ENCODE measurements at places on chromosomes 5 and 9.

GRCh38 chr5:173291722-173292658 lies 36.2 kb downstream of the STC2 start:
- no peak overlapping the region for H3K4me3 ChIP-seq
- peak; percentile 85 for DNase-seq
- no peaks in the 10 kb centered on the region for H3K36me3 ChIP-seq
- peaks cover 15% of the 10 kb centered on the region for H3K4me1 ChIP-seq
- H3K27me3 ChIP-seq, result peaks cover 24% of the 10 kb centered on the region
- H3K27ac ChIP-seq, result peak overlapping the region; percentile 33

GRCh38 chr9:137136261-137136880 lies 2.6 kb upstream of the GRIN1 start:
- peaks cover 49% of the 10 kb centered on the region for H3K27me3 ChIP-seq
- no peaks in the 10 kb centered on the region for H3K36me3 ChIP-seq

- H3K36me3 ChIP-seq, result no peaks in the 10 kb centered on the region
- no peaks in the 10 kb centered on the region for H3K4me1 ChIP-seq
- DNase-seq, result no peak
- no peak overlapping the region for H3K4me3 ChIP-seq
- no peak overlapping the region for H3K27ac ChIP-seq
Observed at GRCh38 chr9:101791938-101792337, 53.5 kb upstream of the GRIN3A start.

DNA sequence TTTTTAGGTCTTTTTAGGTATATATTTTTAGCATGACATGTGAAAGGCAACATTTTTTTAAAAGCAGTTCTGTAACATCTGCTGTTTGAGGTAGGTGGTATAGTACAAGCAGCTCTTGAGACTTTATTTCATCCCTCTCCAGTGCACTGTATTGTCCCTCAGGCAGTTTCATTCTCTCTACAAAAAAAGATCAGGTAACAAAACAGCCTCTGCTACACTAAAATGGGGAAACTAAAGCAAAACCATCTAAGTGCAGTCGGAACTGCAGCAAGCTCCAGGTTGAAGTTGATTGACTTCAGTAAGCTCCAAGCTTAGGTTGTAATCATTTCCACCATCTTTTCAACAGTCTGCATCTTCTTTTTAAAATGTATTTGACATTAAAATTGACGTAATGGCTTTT lies 195.6 kb downstream of the DEPDC1B start:
- H3K4me1 ChIP-seq, result no peaks in the 10 kb centered on the region
- no peak overlapping the region for H3K27ac ChIP-seq
- no peaks in the 10 kb centered on the region for H3K36me3 ChIP-seq
- H3K4me3 ChIP-seq, result no peak overlapping the region
- H3K27me3 ChIP-seq, result no peaks in the 10 kb centered on the region

DNA sequence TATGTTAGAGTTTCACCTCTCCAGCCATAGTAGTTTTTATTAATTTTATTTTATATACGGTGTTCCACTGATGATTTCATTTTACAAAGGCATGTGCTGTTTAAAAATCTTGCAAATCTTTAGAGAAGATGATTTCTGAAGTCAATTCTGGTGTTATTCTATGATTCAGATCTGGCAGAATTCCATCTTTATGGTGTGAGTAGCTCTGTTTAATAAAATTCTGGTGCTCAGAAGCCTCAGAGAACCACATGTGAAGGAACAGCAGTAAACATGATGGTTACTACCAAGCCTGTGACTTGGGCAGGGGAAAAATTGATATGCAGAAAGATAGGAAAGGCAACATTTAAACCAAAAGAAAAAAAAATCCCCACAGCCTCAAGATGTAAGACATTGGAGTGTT lies 299.7 kb downstream of the NPR3 start:
- H3K36me3 ChIP-seq, result no peaks in the 10 kb centered on the region
- H3K27ac ChIP-seq, result no peak overlapping the region
- DNase-seq, result no peak
- no peak overlapping the region for H3K4me3 ChIP-seq
- H3K27me3 ChIP-seq, result no peaks in the 10 kb centered on the region
- H3K4me1 ChIP-seq, result peaks cover 3% of the 10 kb centered on the region

DNA sequence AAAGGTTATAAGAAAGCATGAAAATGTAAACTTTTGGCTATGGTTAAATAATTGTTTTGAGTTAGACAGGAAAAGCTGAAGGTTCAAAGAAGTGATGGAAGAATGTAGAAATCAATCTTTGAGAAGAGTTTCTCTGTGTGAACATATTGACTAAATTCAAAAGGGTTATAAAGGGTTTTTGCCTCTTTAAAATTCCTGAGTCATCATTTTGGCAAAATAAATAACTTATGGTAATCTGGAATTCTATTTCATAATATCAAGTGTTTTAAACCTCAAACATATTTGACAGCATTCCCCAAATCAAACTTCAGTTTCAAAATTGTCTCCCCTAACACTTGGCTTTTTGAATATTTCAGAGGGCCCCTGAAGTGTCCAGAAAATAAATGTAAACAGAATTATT lies 60.6 kb upstream of the SPINK5 start:
- H3K27ac ChIP-seq, result no peak overlapping the region
- H3K27me3 ChIP-seq, result no peaks in the 10 kb centered on the region
- H3K4me3 ChIP-seq, result no peak overlapping the region
- DNase-seq, result no peak

DNA sequence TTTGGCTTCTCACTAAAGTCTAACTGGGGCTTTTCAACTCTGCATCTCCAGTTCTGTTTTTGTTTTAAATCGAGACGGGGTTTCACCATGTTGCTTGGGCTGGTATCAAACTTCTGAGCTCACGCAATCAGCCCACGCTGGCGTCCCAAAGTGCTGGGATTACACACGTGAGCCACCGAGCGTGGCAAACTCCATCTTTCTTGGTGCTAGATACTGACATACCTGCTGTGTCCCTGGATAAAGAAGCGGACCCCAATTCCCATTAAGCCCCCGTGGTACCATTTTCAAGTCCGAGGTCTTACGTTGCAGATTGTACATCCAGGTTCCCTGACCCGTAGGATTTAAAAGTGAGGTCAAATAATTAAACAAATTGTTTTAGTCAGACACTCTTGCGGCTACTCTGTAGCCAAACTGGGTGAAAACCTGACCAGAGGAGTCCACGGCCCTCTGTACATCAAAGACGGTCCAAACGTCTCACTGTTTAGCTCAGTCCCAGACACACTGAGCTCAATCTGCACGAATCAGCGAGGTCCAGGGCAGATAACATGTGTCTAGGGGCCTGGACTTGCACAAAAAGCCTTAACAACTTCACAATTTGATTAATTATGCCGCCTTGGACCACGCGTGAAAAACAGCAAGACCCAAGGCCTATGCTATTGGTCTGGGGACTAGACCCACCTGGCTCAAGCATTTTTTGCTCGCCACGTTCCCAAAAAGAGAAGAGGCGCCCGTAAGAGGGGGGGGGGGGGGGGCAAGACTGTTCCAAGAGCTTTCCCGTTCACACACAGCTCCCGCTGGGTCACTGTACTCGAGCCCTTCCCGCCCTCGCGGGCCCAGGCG lies 727 bp upstream of the DNAJA1 start:
- peaks cover 15% of the 10 kb centered on the region for H3K4me1 ChIP-seq
- H3K36me3 ChIP-seq, result peaks cover 15% of the 10 kb centered on the region
- H3K4me3 ChIP-seq, result peak overlapping the region; percentile 80
- no peak for DNase-seq
- H3K27me3 ChIP-seq, result no peaks in the 10 kb centered on the region
- H3K27ac ChIP-seq, result peak overlapping the region; percentile 94

Measured in mesenchymal stem cell (in vitro differentiated cells and primary cell).